ENCODE measurements at places on chromosomes 7 and 10.

DNA sequence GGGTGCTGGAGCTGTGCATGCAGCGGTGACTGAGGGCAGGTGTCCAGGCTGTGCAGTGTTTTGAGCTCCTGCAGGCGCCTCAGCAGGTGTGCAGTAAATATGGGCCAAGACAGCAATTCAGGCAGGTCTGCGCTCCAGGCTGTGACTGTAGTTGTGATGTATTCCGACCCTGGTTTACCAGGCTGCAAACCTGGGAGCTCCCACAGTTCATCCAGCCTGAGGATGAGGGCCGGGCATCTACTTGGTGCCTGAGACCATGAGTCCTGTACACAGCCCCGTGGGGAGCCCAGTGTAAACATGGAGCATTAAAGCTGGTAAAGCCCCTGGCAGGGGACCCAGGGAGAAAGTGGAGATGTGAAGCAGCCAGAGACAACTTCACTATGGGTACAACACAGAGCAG is 82.8 kb downstream of the VOPP1 start:
- no peak for DNase-seq

GRCh38 chr10:45592926-45593325 is 79.6 kb downstream of the ZFAND4 start:
- DNase-seq, result no peak

- no peak for DNase-seq
These were observed 175.4 kb downstream of the AUTS2 start for GRCh38 chr7:69773535-69774225.

GRCh38 chr10:19541299-19541698 is 274.9 kb upstream of the PLXDC2 start:
- DNase-seq, result no peak

DNA sequence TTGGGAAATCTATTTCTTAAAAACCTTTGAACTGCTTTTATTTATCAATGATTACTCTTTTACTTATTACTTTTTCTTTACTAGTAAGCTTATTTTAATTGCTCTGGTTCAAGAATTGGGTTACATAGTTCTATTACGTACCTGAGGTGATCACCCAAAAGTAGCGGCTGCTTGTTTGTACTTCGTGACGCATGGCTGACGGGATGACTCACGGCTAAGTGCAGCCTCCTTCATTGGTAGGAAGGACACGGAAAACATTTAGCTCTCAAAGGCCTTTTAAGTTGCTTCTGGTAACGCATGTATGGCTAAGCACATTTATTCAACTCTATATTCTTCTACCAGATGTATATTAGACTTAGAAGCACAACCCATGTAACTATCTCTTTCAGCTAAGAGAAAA is 285.8 kb upstream of the SP4 start:
- DNase-seq, result no peak

DNA sequence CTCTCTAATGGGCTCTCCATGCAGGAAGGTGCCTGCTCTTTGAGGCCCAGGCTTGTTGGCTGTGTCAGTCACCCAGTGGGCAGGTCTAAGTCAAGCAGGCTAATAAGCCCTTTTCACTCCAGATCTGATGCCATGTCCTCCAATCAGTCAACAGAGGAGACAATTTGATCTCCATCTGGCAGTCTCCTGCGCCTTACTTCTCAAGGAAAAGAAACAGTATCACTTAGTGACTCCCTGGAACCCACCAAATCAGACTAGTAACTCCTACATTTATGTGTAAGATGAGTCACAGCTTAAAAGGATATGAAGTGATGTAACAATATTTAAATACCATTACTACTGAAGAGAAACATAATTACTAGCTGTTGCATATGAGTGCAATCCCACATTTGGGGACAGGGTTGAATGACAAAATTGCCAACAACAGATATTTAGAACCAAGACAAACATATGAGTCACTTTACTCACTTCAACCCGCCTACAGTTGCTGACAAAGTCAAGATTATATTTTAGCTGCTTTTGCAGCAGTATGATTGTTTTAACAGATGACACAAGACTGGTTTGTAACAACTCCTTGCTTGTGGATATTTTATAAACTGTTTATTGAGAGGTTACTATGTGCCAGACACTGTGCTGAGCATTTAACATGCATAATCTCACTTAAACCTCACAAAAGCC is 72.1 kb downstream of the USP6NL start:
- DNase-seq, result no peak

- DNase-seq, result no peak
These were observed 83.5 kb upstream of the FZD1 start for GRCh38 chr7:91180746-91181145.

DNA sequence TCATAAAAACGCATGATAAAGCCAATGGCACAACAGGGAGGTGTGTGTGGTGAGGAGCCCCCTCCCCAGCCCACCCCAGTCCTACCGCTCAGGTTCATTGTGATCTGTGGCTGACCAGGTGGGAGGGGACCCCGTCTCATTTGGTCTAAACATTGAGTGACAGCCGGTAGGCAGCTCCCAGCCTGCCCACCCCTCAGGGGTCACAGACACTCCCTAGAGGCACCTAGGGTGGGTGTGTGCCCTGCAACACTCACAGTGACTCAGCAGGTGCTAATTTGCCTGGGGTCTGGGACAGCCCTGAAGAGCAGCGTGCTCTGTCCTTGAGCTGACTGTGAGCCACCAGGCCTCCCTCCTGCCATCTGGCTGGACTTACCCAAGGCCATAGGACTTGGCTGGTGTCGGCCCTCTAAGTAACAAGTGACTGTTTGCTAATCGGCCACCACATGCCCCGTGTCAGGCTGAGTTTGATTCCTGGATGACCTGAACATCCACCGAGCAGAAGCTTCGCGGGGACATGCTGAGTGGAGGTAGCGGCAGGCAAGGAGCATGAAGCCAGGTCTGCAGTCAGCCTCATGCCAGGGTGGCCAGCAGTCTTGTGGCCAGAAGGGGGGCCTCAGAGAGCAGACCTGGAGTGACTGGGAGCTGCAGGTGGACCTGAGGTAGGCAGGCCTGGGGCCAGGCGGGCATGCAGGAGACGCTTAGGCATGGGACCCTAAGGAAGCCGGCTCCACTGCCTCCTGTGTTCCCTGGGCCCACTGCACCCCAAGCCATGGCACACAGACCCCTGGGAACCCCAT is 282.3 kb upstream of the SHH start:
- no peak for DNase-seq

- DNase-seq, result no peak
These were observed 60.5 kb downstream of the POM121L12 start for GRCh38 chr7:53095731-53096501.

- no peak for DNase-seq
These were observed 6.1 kb downstream of the TBATA start for GRCh38 chr10:70779088-70779487.

DNA sequence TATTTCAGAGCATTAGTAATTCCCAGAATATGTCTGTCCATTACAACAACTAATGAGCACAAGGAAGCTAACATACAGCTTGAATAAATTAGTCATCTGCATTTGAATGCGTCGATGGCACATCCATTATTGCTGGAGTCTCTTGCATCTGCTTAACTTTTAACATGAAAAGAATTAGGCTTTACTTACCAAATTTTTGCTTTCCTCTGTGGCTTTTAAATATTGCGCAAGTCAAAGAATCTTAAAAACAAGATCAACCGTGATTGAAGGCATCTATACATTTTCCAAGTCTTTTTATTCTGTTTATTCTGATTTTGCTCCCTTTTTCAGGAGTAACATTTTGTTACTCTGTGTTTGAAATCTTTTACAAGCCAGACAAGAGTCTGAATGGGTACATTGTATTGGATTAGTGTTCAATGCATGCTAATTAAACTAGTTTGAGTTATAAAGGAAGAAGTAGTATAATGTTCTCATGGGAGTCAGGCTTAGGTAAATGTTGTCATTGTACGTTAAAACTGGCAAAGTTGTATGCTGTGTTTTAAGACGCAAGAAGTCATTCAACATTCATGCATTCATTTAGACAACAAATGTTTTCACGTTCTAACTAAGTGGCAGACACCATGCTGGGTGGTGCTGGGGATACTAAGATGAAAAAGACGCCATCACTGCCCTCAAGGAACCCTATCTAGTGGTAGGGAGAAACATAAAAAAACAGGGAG is 4.0 kb upstream of the CACNB2 start:
- DNase-seq, result no peak

DNA sequence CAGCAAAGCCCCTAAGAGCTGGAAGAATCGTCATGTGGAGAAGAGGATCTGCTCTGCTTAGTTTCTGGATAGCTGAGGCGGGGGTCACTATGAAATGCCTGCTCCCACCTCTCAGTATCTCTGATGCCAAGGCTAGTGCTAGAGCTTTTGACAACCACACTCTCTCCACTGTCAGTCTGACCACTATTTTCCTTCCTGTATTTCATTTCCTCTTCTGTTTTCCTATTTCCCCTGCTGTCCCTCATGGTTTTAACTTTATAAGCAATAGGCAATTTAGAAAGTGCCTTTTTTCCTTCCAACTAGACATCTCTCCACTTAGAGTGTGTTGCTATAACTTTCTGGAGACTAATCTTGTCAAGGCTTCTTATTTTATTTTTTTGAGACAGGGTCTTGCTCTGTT is 23.6 kb downstream of the C7orf57 start:
- no peak for DNase-seq

GRCh38 chr7:40899151-40899550 is 764.3 kb downstream of the SUGCT start:
- no peak for DNase-seq

DNA sequence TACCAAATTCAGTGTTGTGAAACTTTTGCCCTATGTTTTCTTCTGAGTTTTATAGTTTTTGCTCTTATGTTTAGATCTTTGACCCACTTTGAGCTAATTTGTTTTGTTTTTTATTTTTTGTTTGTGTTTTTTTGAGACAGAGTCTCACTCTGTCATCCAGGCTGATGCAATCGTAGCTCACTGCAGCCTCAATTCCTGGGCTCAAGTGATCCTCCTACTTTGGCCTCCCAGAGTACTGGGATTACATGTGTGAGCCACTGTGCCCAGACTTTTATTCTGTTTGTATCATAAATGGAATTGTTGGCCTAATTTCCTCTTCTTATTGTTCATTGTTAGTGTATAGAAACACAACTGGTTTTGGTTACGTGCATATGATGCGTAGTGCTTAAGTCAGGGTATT is 43.2 kb upstream of the ZMIZ2 start:
- no peak for DNase-seq

GRCh38 chr10:102951316-102951715 is 33.2 kb downstream of the CNNM2 start:
- no peak for DNase-seq

DNA sequence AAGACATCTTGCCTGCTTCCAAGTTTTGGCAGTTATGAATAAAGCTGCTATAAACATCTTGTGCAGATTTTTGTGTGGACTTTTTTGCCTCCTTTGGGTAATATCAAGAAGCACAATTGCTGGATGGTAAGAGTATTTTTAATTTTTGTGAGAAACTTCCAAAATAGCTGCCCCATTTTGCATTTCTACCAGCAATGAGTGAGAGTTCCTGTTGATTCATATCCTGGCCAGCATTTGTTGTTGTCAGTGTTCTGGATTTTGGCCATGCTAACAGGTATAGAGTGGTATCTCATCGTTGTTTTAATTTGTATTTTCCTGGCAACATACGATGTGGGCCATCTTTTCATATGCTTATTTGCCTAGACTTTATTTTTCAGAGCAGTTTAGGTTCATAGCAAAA is 53.9 kb downstream of the BTAF1 start:
- no peak for DNase-seq

DNA sequence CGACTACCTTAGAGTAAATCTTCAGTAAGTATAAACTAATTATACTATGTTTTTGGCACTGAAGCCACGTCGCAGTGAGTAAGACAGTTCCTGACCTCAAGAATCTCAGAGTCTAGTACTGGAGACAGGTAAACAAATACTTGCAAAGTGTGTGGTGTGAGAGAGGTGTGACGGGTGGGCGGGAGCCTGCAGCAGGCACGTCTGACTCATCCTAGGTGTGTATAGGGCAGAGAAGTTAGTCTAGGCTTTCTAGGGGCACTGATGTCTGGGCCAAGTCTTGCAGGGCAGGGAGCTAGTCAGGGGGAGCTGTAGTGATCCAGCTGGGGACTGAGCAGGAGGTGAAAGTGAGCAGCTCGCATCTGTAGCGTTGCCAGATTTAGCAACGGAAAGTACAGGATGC is 35.9 kb upstream of the SFTPD start:
- no peak for DNase-seq
